ENCODE measurements at places on chromosomes 2 and 18.

DNA sequence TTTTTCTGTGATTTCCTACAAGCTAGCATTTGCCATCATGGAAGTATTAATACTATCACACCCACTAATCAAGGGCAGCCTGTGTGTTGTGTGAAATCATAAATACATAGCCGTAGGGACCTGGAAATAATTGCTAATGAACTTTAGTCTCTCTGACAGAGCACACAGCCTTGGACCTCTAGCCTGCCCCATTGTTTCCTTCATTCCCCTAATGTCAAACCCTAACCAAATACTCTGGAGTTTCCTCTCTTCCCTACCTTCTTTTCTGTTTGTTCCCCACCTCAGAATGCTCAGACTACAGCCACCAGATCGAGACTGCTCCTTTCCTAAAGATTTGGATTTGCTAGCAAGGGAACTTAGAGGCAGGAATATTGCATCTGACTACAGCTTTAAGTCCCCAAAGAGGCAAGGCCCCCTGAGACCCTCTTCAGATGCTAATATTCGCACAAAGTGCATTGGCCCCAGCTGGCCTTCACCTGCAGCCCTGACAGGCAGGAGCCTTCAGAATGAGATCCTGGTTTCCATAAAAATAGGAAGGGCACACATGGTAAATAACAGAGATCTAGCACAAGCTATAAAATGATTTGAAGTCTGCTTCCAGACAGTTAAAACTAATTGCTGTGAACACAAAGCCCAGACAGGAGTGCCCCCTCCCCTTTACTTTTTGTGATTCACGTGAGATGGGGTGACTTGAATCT is 279.2 kb upstream of the DCC start:
- DNase-seq: no peak

GRCh38 chr2:133382566-133382965 is 185.7 kb downstream of the NCKAP5 start:
- no peak for DNase-seq

DNA sequence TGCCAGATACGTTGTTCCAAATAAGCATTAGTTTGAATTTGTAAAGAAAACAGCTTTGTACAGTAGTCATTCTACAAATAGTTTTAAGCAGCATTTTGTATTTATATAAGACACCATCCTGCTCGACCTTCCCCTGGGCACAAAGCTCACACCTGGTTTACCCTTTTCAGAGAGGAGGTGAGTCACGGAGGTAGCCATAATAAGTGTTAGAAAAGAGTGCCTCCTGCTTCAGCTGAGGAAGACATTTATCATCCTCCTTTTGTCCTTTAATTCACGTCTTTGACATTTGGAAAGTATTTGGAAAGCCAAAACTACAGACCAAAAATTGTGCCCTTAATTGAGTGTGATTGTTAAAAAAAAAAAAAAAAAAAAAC is 6.8 kb downstream of the RAB12 start:
- no peak for DNase-seq

DNA sequence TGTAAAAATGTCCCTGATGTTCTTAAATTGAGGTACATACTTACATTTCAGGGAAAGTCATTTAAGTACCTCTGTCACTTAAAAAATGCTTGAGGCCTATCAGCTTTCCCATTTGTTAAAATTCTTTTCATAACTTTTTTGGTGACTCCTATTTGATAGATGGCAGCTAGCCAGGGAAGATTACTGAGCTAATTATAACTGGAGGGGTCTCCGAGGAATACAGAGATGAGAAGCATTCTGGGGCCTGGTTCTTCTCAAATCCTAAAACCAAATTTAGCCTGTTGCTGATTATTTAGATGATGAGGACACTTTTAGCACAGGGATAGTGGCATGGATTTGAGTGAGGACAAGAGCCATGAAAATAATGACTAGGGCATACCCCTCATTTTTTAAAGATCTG is 4.8 kb downstream of the UGP2 start:
- no peak for DNase-seq

- no peak for DNase-seq
Measured at GRCh38 chr2:128554151-128554769, 235.6 kb upstream of the HS6ST1 start.

DNA sequence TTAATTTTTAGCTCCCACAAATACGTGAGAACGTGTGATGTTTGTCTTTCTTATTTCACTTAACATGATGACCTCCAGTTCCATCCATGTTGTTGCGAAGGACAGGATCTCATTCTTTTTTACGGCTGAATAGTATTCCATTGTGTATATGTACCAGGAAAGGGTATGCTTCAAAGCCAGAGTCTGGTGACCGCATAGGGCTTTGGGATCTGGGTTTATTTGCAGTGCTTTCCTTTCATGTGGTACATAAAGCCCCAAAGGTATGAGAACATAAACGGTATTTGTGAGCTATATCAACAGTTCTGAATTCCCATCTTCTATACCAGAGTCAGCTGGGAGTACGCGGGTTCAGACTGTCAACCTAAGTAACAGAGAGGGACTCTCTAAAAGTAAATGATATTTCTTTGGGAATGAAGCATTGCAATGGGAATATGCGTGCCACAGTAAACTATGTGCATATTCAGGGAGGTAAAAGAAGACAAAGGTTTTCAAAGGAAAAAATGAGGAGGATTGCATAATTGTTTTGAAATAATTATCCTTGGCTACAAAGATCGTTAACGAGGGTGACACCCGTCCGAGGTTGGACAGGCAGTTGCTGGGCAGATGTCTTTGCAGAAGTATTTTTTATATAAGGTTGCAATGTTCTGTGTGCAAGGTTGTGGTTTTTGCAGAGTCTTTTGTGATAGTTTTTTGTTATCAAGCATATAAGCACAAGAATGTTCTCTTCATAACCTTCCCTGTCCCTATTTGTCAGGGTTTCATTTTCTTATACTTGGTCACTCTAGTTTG is 24.4 kb downstream of the CRYGD start:
- DNase-seq: no peak

- no peak for DNase-seq
Measured at GRCh38 chr2:62152000-62152399, 43.9 kb upstream of the B3GNT2 start.

DNA sequence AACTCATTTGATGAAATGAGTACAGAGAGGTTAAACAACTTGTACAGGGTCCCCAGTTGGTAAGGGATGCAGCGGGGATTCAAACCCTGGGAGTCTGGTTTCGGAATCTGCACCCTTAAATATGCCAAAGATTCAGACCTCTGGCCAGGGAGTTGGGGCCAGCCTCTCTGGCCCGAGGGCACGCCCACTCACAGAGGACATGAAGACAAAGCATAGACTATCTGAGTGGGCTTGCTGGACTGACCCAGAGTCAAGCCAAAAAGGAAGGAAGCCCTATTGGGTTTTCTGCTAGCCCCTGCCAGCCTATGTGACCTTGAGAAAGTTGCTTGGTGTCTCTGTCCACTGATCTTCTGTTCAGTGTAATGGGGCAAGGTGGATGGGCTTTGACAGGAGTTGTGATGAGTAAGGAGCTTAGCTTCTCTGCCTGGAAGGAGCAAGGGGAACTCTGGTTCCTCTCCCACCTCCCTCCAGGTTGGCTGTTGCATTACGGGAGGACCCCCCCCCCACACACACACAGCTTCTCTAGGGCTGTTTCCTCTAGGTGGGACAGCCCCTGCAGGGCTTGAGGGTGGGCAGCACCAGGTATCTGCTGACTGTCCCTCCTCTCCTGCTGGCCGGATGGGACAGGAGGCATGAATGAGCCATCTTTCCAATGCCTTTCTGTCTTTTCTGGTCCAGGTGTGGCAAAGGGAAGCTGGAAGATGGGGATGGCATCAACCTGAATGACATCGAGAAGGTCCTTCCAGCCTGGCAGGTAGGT is 131.3 kb downstream of the CTIF start:
- no peak for DNase-seq

GRCh38 chr2:177211169-177211568 is 1.4 kb upstream of the HNRNPA3 start:
- DNase-seq: no peak

- DNase-seq: no peak
Measured at GRCh38 chr2:43265421-43265820, 39.0 kb upstream of the ZFP36L2 start.

DNA sequence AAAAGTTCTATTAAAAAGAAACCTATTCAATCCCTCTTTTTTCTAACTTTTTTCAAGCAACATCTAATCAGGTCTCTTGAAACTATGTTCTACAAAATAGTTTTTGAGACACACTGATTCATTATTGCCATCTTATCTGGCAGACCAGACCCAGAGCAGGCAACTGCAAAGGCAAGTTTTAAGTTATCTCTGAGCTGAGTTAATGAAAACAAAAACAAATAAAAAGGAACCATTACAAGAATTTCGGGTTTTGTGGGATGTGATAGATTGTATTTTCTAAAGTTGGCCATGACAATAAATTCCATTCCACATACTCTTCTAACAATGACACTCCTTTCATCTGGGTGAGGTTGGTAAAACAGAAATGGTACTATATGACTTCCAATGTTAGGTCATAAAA is 15.2 kb upstream of the TWSG1 start:
- DNase-seq: no peak

GRCh38 chr2:1728821-1729220 is 15.5 kb downstream of the PXDN start:
- DNase-seq: no peak

DNA sequence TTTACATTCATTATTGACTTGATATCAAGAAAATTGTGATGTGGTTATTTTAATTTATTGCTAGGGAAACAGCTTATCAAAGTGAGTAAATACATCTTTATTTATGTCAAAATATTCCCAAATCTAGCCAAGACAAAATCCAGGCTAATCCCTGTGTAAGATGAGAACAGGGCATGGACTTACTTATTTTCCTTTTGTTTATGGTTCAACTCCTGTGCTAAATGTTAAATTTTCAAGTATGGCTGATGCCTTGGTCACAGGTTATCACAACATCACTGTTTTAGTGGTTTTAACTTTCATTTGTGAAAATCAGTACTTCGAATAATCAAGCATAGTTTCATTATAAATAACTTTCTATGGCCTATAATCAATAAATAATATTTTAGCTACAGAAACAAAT is 657.0 kb upstream of the SYT4 start:
- DNase-seq: no peak

DNA sequence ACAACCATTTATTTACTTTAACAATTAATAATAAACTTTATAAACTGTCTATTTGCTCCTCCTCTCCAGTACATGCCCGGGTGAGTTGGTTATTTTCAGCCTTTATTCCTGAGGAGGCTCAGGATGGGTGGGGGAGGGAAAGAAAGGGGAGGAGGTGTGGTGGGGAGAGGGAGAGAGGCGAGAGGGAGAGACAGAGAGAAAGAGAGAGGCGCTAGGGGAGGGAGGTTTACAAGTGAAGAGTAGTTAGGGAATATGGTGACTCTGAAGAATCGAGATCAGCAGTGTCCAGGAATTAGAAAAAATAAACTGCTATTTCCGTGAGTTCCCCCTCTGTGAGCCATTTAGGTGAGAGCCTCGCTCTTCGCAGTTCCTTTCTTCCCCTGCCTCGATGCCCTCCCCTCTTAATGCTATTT is 138.9 kb downstream of the MEIS1 start:
- DNase-seq: no peak

DNA sequence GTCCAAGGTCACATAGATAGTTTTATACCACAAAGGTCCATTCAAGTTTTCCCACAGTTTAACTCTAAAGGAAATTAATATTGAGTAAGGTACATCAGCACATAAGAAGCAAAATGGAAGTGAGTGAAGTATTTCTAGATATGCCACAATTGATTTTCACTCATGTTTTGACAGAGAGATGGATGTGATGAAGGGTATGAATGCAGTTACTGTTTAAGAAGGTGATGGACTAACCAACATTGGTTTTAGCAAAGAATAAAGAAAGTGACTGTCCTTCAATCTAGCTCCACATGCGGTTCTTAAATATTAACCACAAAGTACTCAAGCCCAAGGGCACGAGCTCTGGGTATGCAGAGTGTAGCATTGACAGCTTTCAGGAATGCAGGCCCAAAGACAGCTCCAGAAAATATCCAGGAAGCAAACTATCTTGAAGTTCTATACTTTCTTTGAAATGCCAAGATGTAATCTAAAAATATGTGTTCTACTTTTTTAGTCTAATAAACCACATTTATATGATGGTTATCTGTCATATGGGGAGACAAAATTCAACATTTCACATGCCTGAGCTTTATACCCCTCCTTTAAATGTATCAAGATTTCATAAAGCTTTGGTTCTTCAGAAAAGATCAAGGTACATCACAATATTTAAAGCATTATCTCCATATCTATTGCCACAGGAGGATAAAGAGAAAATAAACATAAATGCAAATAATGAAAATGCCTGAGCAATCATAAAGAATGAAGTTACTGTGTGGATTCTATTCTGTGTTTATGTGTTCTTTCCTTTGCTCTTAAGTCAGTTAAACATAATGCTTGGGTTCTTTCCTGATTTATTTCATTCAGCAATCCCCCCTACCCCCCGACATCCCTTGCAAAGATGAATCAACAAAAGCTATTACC is 6.7 kb upstream of the SCN1A start:
- peak; percentile 92 for DNase-seq

DNA sequence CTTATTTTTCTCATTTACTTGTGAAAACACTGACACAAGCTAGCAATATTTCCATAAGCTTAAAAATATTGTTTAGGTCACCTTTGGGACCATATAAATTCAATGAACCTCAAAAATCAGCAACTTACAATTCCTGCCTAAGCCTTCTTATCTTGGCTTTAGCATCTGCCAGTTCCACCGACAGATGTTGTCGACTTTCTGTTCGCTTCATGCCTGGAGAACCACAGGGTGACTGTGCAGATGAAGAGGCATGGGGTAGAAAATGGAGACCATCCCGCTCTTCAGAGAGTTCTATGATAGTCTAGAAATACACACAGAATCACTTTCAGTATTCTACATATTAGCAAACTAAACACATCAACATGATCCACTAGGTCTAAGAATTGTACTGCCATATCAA is 64.2 kb downstream of the CCDC88A start:
- no peak for DNase-seq

GRCh38 chr2:128395640-128396499 is 77.2 kb upstream of the HS6ST1 start:
- peak; percentile 92 for DNase-seq

GRCh38 chr2:38147333-38148121 is 71.6 kb upstream of the CYP1B1 start:
- DNase-seq: no peak

GRCh38 chr18:60471652-60472051 is 99.1 kb upstream of the MC4R start:
- no peak for DNase-seq

DNA sequence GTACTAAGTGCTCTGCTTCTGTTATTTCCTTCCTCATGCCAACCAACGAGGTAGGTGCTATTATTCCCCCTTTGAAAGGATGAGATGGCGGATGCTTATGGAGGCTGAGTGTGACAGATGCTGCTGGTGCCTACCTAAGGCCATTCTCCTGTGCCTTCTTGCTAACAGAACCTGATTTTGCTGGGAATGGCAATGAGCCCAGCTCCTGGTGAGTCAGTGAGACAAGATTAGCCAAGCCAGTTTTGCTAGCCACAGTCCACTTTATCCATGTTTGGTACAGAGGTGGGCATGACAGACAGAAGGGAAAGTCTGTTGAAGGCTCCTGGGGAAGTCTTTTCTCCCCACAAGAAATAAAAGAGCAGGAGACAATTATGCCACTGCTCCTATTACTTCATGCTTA is 43.7 kb upstream of the TMEM163 start:
- no peak for DNase-seq

GRCh38 chr2:109045505-109045904 is 56.5 kb upstream of the EDAR start:
- no peak for DNase-seq

- no peak for DNase-seq
Measured at GRCh38 chr2:11876436-11876835, 130.0 kb downstream of the LPIN1 start.
